Pancreas (tissue), 10 donors: ENCODE measurements at places on chromosomes 16 and 17.

DNA sequence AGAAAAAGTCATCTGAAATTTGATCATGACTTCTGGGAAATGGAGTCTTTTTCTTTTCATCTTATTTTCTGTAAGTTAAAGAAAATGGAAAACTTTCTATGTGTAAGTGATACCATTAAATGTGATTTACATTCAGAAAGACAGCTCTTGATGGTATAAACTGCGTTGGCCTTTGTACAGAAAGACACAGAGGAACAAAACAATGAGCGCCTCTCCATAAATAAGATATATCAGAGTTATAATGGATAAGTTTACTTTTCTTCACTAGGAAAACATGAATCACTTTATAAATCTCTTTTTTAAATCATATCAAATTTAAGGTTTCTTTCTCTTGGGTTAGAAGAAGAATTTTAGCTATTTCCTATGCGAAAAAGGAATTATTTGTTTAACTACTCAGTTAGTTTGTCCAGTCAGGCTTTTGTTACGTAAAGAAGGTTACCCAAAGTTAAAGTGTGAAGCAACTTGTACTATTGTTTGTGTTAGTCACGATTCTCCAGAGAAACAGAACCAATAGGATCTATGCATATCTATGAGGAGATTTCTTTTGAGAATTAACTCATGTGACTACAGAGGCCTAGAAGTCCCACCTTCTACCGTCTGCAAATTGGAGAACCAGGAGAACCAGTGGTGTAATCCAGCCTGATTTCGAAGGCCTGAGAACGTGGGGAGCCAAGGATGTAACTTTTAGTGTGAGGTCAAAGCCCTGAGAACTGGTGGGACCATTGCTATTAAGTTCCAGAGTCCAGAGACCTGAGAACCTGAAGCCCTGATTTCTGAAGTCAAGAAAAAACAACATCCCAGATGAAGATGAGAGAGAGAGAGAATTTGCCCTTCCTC, 295.4 kb upstream of the KCNJ16 start:
- DNase-seq = no peak

DNA sequence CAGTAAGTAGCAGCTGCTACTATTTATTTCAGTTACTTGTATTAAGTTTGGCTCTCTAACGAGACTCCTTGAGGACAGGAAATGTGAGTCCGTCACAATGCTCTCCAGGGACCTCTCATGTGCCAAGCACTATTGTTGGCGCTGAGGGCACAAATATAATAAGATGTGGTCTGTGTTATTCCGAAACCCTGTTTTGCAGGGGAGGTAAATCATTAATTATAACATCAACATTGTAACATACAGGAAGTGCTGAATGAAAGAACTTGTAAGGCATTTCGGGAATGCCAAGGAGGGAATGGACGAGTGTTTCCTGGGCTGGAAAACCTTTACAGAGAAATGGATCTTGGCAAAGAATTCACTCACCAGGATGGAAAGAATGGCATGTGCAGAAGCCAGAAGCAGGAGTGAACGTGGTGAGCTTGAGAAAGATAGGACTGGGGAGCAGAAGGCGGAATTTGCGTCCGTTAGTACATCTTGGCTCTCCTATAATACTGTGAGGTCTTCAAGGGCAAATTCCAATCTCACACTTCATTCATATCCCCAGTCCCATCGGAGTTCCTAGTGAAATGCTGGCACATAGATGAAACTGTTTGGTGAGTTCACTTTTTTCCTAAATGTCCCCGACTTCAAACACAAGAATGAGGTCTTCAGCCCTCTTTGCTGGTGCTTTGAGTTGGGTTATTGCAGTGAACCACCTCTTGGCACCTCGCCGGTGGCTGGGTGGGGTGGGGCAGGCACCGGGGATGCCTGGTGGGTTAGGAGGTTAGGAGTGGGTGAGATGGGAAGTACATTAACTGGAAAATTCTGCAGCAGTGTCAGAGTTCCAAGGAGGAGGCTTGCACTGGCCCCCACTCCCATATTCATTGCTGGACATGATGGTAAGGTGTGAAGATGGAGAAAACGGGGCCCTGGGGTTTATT, 11.5 kb downstream of the TAC4 start:
- no peak for DNase-seq

- no peak for DNase-seq
Observed at GRCh38 chr17:945672-946071, 33.9 kb downstream of the NXN start.

DNA sequence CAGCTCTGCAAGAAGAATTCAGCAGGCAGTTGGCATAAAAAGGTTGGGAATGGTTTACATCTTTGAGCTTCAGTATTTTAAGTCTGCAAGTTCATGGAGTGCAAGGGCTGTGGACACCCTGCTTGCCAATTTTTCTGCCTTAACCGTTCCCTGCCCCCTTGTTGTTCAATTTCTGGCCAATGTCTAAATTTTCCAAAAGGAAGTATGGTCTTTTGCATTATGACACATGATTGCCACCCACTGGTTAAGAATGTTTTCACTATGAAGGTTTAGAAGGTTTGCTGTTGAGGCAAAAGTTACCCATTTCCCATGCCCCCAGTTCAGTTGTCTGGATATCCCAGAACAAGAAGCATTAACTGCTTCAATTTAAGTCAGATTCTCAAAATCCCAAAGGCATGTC, 441.9 kb downstream of the CDH13 start:
- no peak for DNase-seq

DNA sequence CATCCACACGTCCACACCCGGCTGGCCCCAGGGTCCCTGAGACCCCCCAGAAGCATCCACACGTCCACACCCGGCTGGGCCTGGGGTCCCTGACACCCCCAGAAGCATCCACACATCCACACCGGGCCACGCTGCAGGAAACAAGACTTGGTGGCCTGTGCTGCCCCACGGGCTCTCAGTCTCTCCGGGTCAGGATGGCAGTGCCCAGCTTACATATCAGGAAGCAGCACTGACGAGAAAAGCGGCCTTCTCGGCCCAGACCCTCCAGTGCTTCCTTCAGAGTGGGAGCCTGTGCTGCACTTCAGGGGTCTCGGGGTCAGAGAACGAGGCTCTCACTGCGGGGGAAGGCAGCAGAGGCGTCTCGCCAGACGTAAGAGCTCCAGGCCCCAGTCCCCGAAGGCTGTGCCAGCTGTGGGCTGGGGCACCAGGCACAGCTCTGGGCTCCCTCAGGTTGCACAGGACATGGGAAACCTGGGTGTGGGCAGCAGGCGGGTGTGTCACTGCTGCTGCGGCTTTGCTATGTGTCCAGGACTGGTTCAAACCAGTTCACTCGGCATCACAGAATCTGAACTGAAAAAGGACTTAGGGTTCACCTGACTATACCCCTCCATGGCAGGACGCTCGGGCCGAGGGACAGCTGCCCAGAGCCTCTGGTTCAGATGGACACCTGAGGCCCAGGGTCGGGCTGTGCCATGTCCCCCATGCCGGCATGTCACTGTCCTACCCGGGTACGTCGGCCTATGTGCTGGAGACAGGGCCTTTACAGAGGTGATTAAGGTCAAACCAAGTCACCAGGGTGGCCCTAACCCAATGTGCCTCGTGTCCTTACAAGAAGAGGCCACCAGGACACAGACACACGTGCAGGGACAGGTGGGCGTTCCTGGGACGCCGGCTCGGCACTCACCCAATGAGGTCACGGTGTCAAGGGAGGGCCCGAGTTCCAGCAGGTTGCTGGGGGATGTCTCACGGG, 40.2 kb upstream of the CHMP6 start:
- no peak for DNase-seq

DNA sequence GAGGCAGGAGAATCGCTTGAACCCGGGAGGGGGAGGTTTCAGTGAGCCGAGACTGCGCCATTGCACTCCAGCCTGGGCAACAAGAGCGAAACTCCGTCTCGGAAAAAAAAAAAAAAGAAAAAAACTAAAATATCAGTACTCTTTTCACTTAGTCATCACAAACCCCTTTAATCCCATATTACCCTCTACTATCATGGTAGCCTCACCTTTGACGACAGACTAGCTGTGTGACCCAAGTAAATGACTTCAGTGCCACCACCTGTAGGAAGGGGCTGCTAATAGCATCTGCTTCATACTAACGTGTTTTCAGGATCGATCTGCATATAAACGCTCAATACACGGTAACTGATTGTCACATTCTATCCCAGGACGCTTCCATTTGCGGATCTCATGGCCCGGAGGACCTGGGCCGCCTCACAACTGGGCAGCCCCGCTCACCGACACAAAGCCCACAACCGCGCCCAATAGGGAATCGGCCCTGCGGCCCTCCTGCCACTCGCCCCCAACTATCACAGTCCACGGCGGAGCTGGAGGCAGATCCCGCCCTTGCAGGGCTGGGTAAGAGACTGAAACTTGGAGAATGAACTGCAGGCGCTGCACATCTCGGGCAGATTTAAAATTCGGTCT, 1.1 kb upstream of the ZNF263 start:
- DNase-seq = no peak

GRCh38 chr17:60933739-60934138, 256.1 kb downstream of the BCAS3 start:
- no peak for DNase-seq

DNA sequence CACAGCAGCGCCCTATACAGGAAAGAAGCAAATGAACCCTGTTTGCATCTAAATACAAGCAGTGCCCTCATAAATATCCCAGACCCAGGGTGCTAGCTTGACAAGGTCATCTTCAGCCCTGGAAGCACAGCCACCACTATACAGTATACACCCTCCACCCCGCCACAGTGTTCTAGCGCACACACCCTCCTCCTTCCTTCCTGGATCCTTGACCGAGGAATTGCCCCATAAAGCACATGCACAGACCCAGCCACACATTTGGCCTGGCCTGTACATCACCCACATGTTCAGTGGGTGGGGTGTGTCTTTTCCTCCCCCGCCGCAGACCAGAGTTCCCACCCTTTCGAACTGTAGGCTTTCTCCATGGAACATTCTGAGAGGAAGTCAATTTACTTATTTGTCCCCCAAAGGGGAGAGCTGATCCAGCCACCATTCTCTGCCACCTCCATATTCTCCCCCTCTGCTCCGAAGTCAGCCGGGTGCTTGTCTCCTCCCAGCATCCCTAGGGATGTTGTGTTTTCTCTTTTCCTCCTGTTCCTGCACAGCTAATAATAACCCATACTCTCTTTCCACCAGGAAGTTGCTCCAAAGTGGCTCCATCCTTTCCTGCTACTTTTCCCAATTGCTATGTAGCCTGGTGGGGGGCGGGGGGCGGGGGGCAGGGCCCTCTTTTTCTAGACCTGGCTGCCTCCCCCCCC, 6.6 kb downstream of the ABI3 start:
- DNase-seq = no peak

DNA sequence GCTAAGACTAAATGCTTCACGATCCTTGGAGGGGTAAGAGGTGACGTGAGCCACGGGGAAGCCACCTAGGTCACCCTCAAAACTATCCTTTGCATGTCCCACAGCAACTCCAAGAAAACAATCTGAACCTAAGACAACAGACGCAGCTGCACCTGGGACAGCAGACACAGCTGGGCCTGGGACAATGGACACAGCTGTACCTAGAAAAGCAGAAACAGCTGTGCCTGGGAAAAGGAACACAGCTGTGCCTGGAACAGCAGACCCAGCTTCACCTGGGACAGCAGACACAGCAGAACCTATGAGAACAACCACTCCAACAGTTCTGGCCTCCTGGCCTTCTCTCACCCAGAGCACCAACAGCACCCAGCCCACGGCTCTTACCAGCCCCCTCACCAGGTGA, 11.7 kb upstream of the CD300LD start:
- DNase-seq = no peak

DNA sequence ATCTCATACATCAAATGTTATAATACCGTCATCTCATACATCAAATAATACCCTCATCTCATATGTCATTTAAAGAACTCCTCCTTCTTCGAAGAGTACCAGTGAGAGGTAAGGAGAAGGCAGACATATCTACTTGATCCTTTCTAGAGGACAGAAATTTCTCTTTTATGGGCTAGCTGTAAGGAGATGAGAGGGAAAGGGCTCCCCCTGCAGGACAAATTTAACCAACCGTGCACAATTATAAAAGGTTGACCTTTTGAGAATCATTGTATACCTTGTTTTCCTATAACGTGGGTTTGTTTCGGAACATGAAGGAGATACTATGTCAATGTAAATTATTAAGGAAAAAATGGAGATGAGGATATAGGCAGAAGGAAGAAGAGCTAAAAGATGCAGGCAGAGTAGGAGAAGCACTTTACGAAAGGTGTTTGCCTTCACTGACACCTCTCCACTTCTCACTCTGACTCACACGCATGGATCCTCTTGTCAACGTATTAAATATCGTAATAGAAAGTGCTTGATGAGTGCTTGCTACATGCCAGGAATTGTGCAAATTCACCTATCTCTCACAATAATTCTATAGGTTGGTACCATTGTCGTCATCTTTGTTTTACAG, 465.9 kb upstream of the ERCC4 start:
- peak; percentile 39 for DNase-seq

GRCh38 chr17:29968271-29968670, 26.8 kb downstream of the EFCAB5 start:
- no peak for DNase-seq

GRCh38 chr17:46010597-46011186, 11.6 kb downstream of the STH start:
- DNase-seq = no peak

DNA sequence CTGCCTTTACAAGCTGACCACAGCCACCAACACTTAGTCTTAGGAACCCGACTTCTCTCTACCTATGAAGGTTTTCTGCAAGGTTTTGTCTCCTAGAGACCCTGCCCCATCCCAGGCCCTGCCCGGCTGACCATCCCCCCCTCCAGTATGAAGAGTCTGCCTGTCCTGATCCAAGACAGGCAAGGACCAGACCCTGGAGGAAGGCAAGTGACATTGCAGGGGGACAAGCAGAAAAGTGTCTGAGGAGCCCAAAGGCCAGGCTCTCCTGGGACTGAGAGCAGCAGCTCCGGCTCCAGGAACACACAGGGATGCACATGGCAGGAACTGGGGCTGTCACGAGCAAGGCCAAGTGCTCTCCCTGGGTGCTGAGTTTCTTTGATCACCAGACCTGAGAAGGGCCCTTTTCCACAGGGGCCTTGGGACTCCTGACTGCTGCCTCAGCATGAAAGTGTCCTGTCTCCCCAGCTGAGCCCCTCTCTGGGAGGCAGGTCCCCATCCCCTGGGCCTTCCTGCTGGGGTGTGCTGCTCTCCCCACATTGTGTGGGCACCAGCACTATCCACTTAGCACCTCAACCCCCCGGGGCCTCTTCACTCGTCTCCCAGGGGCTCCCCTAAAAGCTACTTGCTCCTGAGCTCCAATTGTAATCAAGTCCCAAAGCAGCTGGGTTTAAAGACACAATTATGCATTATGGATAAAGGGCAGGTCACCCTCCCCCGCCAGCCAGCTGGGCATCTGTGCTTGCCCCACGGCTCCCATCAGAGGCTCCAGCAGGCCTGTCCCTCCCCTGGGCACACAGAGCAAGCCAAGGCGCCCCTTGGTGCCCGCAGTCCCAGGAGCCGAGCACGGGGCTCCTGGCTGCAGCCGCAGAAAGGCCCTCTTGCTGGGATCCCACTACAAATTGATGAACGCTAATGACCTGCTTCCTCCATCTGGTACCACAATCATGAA, 11.6 kb upstream of the CACNG4 start:
- DNase-seq = no peak
